ENCODE measurements at places on chromosomes 13 and 19. TPM values are rescaled to one million over a fixed set of nuclear protein-coding genes. Genes with fewer than 3 reads are reported as not detected.

The SLITRK6 gene
- 6.7 TPM for total RNA-seq

The IQCN gene
- total RNA-seq: 1.5 TPM

The CYP2F1 gene
- total RNA-seq: not detected

The SOX1 gene
- total RNA-seq: 0.04 TPM

The ZNF584 gene
- total RNA-seq: 7.9 TPM

The KLK12 gene
- total RNA-seq: not detected

The NEK3 gene
- total RNA-seq: 17.0 TPM

The KLK10 gene
- total RNA-seq: not detected

The CGB3 gene
- 0.22 TPM for total RNA-seq

The ZBTB7A gene
- total RNA-seq: 4.2 TPM

The MBD3L3 gene
- not detected for total RNA-seq

The C19orf33 gene
- 0.66 TPM for total RNA-seq

The FGF21 gene
- not detected for total RNA-seq

The SLC5A5 gene
- not detected for total RNA-seq

The ZNF554 gene
- 7.3 TPM for total RNA-seq

The REEP6 gene
- total RNA-seq: 0.58 TPM

The KLK13 gene
- not detected for total RNA-seq

The PCDH20 gene
- total RNA-seq: 2.8 TPM

The KANK3 gene
- total RNA-seq: 12.4 TPM

The ZNF83 gene
- total RNA-seq: 45.7 TPM
